ENCODE measurements at places on chromosomes 3 and 15.

- no peak for DNase-seq
These were observed 160.1 kb downstream of the FBLN2 start for GRCh38 chr3:13708871-13709595.

GRCh38 chr15:70802629-70803028 lies 39.3 kb upstream of the UACA start:
- DNase-seq, result no peak

DNA sequence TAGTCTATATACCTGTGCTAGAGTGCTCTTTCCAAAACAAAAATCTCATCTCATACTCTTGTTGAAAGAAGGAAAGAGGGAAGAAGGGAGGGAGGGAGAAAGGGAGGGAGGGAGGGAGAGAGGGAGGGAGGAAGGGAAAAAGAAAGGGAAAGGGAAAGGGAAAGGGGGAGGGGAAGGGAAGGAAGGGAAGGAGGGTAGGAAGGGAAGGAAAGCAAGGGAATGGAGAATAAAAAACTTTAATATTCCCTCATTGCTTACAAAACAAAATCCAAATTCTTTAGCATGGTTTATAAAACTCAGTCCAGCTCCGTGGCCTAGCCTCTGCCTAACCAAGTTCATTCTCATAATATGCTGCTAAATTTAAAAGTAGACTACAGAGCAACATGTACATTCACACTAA lies 104.5 kb downstream of the ERC2 start:
- no peak for DNase-seq

DNA sequence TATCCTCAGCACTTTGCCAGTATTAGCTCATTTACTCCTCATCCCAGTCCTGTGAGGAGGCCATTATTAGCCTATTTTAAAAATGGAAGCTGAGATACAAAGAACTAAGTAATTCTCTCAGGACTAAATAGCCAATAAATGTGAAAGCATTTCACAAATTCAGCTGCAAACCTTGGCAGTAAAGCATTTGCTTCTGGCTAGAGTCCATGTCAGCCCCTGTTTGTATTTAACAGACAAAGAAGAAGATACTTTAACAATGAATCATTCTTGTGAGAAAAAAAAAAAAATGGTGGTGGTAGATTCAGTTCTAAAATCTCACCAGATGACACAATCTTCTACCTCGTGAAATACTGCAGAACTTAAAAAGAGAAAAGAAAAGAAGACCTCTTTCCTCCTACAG lies 85.0 kb upstream of the CNTN6 start:
- DNase-seq, result no peak

GRCh38 chr3:143875546-143875945 lies 27.3 kb upstream of the SLC9A9 start:
- no peak for DNase-seq
